ENCODE measurements at places on chromosomes 11 and 22. TPM values are rescaled to one million over a fixed set of nuclear protein-coding genes. Genes with fewer than 3 reads are reported as not detected.

DNA sequence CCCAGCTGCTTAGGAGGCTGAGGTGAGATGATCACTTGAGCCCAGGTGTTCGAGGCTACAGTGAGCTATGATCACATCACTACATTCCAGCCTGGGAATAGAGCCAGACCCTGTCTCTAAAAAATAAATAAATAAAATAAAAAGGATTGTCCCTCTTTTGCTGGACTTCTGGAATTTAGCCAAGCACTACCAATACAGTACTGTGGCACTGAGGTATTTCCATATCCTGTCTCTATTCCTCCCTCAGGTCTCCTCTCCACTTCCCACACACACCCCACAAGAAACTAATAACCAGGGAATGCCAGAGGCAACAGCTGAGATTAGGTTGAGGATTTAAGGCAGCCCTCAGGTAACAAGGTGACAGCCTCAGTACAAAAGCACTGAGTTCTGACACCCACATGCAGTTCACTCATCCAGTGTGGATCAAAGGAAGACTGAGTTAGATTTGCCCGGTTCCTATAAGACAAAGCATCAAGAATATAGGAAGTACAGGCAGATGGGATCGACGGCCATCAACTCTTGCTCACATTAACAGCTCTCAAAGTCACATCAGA, 4.5 kb upstream of the PPP2R1B start:
- DNase-seq = no peak

MCHR1 gene
- 0.24 TPM for polyA plus RNA-seq

SULT4A1 gene
- polyA plus RNA-seq = 2.5 TPM

- DNase-seq = no peak
Observed at GRCh38 chr11:70853770-70854108, 398.6 kb downstream of the SHANK2 start.

NCR3LG1 gene
- polyA plus RNA-seq = 0.82 TPM

FGF19 gene
- not detected for polyA plus RNA-seq

C11orf52 gene
- polyA plus RNA-seq = 9.1 TPM

DNA sequence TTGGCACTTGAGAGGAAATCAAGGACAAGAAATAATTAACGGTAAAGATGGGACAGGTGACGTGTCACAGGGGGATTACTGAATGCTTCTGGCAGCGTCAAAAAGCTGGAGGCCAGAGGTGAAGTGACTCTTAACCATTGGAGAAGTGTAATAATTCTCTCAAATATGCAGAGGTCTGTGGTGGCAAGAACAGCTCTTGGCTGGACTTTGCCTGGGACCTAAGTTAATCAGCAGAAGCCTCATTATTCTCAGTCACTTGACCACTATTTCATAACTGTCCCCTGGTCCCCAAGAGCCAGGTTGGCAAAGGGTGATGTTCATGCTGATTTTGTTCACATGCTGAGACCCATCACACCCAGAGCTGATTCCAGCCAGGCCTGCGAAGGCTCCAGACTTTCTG, 72.9 kb downstream of the TIMP3 start:
- no peak for DNase-seq

DNA sequence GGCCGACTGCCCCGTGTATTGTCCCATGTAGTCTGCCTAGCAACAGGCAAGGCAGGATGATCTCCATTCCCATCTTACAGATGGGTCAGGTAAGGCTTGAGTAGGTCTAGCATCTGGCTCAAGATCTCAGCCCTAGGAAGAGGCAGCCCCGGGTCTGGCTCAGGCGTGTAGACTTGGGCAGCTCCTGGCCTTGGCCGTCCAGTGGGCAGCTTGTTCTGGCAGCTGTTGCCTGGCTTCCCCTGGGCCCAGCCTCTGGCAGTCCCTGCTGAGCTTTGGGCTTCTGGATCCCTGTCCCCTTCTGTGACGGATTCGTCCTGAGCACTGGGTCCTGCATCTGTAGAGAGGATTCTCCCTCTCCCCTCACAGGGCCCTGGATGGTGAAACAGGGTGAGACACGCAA, 72.4 kb downstream of the MPPED1 start:
- peak; percentile 43 for DNase-seq

GRCh38 chr11:122852796-122853160, 14.5 kb downstream of the CRTAM start:
- DNase-seq = no peak

DNA sequence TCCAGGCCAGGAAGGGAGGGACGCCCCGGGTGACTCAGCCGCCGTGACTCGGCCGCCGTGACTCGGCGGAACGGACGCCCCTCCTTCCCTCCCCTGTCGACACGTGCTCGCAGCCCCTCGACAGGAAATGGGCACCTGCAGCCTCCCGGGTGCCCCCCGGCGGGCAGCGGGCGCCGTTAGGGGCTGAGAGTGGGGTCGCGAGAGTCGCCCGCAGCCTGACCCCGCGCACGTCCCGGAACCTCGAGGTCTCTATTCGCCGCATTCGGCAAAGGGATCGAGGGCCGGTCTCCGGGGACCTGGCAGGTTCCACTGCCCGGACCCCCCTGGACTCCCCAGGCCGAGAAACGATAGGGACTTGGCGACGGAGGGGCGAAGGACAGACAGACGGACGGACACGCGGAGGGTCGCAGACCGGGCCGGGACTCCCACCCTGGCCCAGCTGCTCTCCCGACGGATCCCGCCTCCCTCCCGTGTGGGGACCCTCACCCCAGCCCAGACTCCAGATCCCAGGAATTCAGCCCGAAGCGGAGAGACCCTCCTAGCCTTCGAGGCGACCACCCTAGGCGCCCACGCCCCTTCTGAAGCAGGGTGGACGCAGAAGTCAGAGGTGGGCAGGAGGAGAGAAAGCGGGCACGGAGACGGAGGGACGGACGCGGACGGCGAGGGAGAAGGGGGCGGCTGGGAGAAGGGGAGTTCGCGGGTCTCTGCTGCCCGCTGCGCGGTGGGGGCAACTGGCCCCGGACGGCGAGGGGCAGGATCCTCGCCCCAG, 648 bp downstream of the FOSL1 start:
- DNase-seq = peak; percentile 96

TMEM191C gene
- 2.3 TPM for polyA plus RNA-seq

DNA sequence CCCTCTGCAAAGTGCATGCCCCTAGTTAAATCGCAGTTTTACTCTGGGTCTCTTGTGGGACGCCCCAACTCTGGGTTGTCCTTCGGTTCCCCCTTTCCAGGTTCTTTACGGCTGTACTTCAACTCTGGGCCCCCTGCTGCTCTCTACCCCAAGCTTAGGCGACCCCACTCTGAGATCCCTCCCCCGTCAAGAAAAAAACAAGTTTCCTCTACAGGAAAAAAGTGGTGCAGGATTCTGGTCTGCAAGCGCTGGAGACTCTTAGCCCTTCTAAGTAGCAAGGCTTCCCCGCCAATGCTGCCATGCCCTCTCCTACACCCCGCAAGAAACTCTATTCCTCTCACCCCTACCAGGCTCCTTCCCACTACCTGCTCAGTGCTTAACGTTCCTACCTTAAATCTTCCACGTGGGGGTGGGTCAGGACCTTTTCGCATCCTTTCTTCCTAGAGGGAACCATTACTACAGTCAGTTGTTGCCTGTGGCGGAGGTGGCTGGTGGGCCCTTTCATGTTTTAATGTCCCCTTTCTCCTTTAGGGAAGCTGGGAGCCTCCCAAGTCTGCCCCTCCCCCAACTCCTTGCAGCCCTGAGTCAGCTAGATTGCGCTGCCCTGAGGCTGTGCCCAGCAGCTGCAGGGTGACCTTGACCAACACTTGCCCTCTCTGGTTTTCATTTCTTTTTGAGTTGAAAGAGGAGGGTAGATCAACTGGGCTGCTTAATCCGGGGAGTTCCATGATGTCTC, 1.4 kb downstream of the NEFH start:
- no peak for DNase-seq

- DNase-seq = no peak
Observed at GRCh38 chr11:112037527-112037926, 12.3 kb downstream of the DLAT start.

ALX4 gene
- 0.07 TPM for polyA plus RNA-seq

DNA sequence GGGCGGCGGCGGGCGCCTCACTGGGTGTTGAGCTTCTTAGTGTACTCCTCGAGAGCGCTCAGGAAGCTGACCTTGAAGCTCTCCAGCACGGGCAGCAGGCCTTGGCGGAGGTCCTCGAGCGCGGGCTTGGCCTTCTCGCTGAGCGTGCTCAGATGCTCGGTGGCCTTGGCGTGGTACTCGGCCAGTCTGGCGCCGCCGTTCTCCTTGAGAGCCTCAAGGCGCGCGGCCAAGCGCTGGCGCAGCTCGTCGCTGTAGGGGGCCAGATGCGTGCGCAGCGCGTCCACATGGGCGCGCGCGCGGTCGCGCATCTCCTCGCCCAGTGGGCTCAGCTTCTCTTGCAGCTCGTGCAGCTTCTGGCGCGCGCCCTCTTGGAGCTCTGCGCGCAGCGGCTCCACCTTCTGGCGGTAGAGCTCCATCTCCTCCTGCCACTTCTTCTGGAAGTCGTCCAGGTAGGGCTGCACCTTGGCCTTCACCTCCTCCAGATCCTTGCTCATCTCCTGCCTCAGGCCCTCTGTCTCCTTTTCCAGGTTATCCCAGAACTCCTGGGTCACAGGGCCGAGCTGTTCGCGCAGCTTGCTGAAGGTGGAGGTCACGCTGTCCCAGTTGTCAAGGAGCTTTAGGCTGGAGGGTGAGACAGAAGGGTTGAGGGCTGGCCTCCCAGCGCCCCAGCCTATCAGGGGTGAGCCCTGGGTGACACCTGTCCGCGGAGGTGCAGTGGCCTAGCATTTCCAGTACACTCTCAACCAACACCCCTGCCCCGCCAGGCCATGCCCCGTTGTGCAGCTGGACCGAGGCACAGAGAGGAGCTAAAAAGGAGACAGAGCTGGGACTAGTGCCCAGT, 1.4 kb downstream of the APOA1 start:
- peak; percentile 89 for DNase-seq

GRCh38 chr11:2778630-2779498, 79.1 kb upstream of the KCNQ1OT1 start:
- peak; percentile 82 for DNase-seq

DNA sequence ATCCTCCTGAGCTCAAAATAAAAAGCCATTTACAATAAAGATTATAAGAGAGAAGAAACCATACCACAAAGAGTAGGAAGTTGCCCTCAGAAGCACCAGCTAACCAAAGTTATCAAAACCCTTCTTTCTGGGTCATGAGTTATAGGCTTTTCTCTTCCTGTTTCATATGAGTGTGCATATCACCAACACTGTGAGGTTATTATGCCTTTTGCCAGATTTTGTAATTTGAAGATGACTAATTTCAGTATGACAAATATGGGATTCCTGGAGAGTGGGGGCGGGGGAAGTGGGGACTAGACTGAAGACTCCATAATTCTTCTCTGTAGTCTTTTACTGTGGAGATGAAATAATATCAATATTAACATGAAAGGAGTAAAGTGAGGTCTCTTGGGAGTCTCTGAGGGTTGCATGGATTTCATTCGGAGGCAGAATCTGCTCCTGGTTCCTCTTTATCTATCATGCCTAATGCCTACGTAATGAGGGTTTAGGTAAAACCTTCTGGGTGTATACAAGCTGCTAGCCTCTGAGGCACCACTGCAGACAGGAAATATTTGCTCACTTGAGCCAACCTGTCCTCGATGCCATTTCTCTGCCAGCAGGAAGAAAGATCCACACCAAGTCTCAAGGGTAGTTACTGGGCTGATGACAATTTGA, 2.1 kb downstream of the LPXN start:
- DNase-seq = peak; percentile 51

- DNase-seq = no peak
Observed at GRCh38 chr11:84905411-84905810, 721.7 kb downstream of the DLG2 start.

PGGHG gene
- 22.9 TPM for polyA plus RNA-seq

- no peak for DNase-seq
Observed at GRCh38 chr11:123546515-123546914, 107.9 kb downstream of the SCN3B start.
